ENCODE measurements at places on chromosomes 3 and 15.

DNA sequence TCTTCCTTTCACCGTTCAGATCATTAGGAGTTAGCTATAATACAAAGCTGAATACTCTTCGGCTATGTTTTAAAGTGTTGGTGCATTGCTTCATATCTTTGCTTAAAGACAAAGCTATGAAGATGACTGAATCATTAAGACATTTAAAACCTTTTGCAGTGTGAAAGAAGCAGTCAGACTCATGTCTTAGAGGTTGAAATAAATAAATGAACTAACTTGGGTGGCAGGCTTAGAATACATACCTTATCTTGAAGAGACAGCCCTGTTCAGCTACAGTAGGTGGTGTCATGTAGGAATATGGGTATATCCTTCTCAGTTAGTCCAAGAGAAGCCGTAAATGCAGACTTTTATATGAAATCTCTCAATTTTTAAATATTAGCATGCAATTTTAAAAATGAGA, 63.4 kb downstream of the OPA1 start:
- no peak for DNase-seq

DNA sequence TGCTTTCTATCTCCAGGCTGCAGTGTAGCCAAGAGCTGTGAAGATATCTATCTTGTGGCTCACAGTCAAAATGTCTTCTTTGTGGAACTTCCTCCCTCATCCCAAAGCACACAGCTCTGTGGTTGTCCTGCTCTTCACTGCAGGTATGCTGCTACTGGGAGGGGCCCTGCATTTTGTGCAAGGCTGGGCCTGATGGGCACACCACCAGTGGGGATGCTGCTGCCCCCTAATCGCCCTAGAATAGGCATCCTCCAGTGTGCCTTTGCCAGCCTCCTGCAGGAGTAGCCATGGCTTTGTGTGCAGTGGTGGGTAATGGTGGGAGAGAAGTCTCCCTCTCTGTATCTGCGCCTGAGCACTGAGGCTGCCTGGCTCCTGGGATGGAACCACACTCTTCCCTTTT, 297.3 kb downstream of the DOCK3 start:
- no peak for DNase-seq

GRCh38 chr3:182716114-182716688, 77.1 kb upstream of the ATP11B start:
- DNase-seq: no peak

GRCh38 chr3:115019900-115020299, 127.2 kb downstream of the ZBTB20 start:
- no peak for DNase-seq

DNA sequence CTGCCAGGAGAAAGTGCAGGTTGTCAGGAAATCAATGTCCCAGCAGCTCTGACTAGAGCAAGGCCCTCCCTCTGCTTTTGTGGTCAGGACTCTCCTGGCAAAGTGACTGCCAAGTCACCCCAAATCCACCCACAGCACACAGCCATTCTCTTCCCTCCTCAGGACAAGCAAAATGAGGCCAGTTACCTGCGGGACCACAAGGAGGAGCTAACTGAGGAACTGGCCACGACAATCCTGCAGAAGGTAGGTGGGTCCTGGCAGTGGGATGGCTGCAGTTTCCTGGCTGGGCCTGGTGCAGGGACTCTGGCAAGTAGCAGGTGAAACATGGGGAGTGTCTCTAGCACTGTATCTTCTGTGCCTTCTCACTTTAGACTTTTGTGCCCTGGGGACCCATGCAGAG, 142.5 kb upstream of the EIF1B start:
- no peak for DNase-seq

- DNase-seq: no peak
Measured at GRCh38 chr15:62862717-62863116, 179.8 kb upstream of the TPM1 start.

- DNase-seq: no peak
Measured at GRCh38 chr3:6605227-6605626, 255.7 kb upstream of the GRM7 start.

- no peak for DNase-seq
Measured at GRCh38 chr3:41370307-41370706, 171.0 kb downstream of the CTNNB1 start.

GRCh38 chr3:158272081-158272480, 162.2 kb downstream of the RSRC1 start:
- no peak for DNase-seq

- DNase-seq: no peak
Measured at GRCh38 chr3:74055061-74055460, 430.3 kb upstream of the PDZRN3 start.

DNA sequence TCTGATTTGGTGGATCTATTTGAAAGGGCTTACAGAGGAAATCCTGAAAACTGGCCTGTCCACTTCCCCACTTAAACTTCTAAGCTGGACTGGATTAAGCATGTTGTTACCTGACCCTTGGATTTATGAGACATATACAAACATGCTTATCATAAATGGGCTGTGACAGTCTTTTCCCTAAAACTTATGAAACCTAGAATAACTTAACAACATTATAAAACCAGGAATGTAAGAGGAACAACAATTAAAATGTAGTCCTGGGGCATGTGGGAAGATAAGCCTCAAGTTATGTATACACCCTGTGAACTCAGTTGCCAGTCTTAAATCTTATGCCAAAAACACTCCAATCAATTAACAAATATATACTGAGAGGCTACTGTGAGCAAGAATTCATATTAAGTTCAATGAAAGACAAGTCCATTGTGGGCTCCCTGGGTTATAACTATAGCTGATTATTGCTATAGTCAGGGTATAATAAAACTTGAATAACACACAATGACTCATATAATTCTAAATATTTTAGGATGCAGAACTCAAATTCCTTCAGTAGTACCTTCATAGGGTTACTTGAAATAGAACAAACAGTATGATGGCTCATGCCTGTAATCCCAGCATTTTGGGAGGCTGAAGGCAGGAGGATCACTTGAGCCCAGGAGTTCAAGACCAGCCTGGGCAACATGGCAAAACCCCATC, 87.2 kb upstream of the PPIB start:
- DNase-seq: no peak

DNA sequence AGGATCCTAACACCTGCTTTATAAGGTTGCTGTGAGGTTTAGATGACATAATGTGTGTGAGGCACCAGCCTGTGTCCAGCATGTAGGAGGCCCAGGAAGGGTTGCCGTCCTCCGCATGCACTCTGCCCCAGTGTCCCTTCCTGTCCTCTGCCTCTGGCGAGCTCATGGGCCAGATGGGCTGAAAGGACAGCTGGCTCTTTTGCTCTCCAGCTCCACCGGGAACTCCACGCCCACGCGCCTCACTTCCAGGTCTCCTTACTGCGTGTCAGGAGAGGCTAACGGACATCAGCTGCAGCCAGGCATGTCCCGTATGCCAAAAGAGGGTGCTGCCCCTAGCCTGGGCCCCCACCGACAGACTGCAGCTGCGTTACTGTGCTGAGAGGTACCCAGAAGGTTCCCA, 12.2 kb downstream of the MUC20 start:
- DNase-seq: no peak

DNA sequence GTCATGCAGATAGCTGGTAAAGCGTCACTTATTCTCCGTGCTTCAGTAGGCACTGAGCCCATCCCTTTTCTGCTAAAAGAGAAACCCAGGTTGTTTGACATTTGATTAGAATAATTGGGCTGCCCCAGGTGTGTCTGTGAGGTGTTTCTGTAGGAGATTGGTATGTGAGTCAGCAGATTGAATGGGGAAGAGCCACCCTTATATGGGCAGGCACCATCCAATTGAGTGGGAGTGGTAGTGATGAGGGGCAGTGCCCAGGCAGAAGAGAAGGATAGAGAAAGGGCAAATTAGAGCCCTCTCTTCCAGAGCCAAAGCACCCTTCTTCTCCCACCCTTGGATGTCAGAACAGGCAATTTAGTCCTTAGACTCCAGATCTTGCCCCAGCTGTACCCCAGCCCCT, 384.3 kb upstream of the GBE1 start:
- DNase-seq: no peak

GRCh38 chr15:37106490-37107001, 6.2 kb upstream of the MEIS2 start:
- DNase-seq: no peak

- no peak for DNase-seq
Measured at GRCh38 chr3:16478516-16478915, 35.0 kb downstream of the RFTN1 start.

DNA sequence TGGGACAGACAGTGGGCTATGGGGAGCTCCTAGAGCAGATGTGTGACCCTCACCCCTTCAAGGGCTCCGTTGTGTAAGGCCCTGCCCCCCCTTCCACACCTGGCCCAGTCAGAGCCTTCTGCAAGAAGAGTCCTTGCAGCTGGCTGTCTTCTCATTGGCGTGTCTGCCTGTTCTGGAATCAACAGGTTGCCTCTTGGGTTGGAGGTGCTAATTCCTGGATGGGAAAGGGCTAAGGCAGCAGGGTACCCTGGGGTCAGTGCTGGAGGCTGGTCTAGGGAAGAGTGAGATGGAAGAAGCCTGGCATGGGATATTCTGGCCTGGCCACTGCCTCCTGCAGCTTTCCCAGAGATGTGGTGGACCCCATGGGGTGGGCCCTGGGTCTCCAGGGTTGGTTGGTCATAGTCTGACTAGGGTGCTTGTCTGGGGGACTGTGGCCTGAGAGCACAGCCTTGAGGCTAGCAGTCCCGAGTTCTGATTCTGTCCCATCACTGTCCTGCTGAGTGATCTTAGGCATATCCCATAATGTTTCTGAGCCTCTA, 5.1 kb downstream of the TEX264 start:
- no peak for DNase-seq

DNA sequence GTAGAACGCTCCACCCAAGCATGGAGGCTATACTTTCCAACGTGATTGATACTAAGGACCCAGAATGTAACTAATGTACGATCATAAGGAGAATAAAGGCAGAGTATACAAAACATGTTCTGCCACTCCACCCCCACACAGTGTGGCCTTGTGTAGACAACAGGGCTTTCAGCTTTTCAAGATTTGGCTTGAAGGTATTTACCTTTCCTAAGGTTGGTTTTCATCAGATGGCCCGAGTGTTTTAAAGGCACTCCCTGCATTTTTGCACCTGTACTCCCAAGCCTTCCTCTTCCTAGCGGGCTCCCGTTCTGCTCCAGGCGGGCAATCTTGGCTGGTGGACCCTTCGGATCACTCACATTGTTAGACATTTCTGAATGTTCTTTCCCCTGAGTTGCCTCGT, 4.6 kb downstream of the SATB1 start:
- no peak for DNase-seq

DNA sequence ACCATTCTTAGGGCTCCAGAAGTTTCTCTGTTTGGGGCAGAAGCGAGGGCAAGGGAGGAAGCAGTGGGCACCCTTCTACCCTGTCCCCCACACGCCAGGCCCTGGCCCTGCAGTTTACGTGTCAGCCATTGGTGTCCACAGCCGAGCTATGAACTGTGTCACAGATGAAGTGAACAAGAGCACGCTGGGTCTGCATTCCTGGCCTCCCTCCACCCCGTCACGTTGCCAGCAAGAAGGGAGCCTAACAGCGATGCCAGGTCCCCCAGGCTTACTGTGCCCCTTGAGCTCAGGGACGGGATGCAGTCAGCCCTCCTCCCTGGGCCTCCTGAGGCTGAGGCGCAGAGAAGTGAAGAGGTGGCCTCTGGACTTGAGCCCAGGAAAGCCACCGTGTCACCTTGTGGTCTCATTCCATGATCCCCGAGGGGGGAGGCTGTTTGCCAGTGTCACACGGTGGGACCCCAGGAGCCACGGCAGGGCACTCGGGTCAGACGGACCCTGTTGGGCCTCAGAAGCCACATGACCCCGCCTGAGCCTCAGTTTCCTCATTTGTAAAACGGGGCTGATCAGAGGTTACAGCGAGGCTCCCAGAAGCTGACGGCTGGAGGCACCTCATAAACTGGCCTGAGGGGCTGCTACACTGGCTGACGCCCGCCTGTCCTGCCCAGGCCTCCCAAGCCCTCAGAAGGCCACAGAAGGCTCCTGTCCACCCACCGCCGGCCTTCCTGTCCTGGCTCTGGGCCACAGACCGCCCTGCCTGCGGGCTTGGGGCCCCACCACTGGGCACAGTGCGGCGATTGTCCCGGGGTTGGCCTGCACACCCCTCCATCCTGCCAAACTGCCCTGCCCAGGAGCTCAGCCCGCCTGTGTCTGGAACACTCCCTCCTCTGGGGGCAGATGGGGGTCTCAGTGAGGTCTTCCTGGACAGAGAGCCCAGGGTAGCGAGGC, 18.6 kb downstream of the IQSEC1 start:
- no peak for DNase-seq

DNA sequence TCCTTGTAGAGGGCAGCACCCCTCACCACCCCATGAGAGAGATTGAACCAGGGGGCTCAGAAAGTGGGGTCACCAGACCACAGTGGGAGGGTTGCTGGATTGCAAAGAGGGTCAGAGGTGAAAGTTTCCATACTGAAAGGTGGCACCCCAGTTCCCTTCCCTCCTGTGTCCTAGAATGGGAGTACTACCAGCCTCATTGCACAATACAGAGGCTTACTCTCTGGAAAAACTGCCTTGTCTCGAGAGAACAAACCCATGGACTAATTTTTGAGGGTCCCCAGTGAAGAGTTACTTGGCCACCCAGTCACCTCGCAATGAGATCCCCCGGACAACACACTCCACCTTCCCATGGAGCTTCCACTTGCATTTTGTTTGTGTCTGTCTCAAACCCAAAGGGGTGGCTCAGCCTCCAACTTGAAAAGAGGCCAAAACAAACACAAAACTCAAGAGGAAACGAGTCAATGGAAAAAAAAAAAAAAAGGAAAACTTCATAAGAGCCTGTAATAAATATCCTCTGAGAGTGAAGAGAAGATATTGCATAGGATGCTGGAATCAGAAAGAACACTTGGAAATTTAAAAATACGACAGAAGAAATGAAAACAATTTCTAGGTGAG, 18.6 kb downstream of the MESP2 start:
- no peak for DNase-seq

DNA sequence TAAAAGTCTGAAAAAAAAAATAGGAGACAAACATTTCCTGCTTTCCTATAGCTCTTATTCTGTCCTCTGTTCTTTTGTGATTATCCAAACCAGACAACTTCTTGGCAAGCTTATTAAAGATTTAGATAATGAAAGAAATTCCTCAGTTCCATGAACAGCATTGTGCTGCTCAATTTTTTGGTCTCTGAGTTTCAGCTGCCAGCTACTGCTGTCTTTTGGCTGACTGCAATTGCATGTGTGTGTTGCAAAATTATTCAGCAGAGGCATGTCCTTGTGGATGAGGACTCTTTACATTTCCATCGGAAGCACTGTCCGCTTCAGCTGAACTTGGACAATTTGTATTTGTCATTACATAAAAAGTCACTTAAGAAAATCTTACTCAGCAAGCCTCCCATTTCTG, 397.3 kb upstream of the RASGRP1 start:
- DNase-seq: no peak

DNA sequence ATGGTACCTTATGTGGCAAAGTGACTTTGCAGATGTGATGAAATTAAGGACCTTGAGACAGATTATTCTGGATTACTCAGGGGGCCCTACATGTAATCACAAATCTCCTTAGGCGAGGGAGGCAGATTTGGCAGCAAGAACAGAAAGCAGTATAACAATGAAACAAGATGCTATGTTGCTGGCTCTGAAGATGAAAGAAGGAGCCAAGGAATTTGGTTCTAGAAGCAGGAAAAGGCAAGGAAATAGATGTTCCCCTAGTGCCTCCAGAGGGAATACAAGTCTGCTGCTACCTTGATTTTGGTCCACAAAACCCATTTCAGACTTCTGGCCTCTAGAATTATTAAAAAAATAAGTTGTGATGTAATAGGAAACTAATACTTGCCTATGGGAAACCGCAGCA, 64.5 kb downstream of the PIK3R4 start:
- no peak for DNase-seq

- no peak for DNase-seq
Measured at GRCh38 chr15:95929232-95929846, 401.2 kb upstream of the NR2F2 start.
